ENCODE measurements at places on chromosomes 5 and 9.

DNA sequence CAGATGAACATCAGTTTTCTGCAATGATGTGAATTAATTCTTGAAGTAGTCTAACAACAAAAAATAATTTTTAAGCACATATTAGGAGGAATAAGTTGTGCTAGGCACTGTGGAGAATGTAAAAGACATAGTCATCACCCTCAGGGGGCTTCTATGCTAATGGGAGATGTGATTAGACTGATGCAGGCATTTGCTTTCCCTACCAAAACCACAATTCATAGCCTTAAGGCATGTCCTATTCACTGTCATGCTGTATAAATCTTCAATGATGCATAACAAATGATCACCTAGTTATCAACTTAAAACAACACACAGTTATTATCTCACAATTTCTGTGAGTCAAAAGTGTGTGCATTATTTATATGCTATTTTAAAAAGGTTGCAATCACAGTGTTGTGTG is 422.6 kb downstream of the MAN2A1 start:
- no peak for DNase-seq

GRCh38 chr5:154302161-154302560 is 111.6 kb downstream of the GALNT10 start:
- no peak for DNase-seq

- DNase-seq, result no peak
These were observed 224.6 kb downstream of the CD180 start for GRCh38 chr5:66972004-66972403.

GRCh38 chr5:115274584-115274983 is 11.9 kb upstream of the PGGT1B start:
- no peak for DNase-seq

GRCh38 chr5:151618907-151619306 is 27.8 kb upstream of the FAT2 start:
- no peak for DNase-seq

DNA sequence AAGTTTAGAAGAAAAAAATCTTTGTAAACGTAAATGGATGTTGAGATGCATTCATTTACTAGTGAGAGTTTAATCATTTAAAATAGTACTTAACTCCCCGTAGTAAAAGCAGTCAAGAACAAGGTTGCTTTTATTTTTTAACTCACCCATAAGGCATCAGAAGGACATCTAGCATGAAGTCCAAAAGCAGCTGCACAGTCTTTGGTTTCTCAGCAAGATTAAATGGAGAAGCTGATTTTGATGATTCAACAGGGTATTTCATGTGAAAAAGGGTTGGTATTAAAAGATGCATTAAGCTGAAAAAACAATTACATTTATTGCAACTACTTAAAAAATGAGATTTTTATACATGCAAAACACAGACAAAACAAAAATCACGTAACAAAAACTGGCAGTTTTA is 44.0 kb downstream of the ECPAS start:
- DNase-seq, result no peak

DNA sequence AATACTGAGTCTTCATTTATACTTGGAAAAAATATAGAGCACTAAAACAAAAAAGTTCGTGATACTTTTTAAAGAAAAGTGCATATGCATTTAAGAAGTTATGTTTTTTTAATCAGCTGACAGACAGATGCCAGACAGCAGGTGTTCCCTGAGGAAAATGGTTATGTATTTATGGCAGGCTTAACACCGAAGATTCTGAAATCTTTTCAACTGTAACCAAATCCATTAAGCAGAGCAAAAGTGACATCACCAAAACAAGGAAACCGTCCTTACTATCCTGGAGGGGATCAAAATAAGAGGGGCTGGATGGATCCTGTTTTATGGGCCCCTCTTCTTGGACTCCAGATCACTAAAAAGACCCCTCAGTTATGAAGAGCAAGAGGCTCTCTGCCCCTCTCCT is 404.9 kb upstream of the ADAMTS16 start:
- no peak for DNase-seq

DNA sequence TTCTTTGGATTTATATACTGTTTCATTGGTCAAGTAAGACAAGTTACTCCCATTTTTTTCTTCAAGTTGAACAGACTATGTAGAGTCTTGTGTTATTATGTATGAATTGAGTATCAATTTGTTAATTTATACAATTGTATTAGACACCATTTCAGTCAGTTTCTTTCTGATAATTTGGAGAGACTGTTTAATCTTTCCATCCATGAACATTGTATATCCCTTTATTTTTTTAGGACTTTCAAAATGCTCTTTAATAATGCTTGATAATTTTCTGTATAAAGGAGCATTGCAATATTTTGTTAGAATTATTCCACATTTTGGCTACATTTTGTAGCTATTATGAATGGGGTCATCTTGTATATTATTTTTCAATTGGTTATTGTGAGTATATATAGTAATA is 69.1 kb upstream of the PJA2 start:
- DNase-seq, result no peak

- no peak for DNase-seq
These were observed 5.5 kb upstream of the DBN1 start for GRCh38 chr5:177478711-177479646.

DNA sequence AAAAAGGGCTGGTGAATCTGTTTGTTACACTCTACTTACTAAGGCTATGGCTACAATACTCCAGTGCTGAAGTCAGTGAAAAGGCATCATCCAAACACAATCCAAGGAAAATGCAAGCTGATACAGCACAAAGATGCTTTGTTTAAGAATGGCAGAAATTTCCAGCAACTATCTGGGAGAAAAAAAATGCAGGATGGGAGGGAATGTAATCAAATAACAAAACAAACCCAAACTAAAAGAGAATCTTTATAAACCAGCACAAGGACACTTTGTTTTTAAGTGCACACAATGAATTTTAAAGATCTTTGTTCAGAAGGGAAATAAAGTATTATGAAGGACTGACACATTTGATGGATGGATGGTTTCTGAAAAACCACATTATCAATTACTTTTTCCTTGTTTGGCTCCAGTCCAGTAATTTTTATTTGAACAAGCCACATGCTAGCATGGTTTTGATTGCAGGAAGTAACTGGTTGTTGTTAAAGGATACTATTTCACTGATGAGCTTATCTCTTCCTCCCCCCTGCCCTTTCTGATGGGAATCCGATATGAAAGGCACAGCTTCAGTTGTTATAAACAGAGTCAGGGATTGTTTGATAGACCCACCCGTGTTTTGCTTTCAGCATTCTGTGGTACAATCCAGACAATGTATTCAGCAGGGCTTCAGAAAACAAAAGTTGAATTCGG is 12.1 kb upstream of the TLE4 start:
- DNase-seq, result no peak

DNA sequence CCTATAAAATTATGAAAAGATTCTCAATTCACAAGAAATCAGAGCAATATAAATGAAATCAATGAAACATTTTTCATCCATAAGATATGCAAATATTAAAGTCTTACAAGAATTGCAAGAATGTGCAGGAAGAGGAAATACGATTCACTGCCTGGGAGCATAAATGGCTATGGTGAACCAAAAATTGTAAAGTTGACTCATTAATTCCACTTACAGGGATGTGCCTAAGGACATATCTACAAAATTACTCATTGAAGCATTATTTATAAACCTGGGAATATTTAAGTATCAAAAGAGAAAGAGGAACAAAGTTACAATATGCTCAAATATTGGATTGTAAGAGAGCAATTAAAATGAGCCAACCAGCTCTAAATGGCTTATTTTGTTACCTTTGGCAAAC is 6.9 kb upstream of the NIPSNAP3A start:
- no peak for DNase-seq

- DNase-seq, result no peak
These were observed 291.7 kb downstream of the TRPM3 start for GRCh38 chr9:70829591-70830265.

GRCh38 chr5:102561894-102562760 is 63.3 kb upstream of the SLCO6A1 start:
- DNase-seq, result peak; percentile 17

DNA sequence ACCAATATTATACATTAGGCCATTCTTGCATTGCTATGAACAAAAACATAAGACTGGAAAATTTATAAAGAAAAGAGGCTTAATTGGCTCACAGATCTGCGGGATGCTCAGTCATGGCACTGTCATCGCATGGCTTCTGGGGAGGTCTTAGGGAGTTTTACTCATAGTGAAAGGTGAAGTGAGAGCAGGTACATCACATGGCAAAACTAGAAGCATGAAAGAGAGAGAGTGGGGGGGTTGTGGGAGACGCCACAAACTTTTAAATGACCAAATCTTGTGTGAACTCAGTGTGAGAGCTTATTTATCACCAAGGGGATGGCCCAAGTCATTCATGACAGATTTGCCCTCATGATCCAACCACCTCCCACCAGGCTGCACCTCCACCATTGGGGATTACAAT is 398.3 kb upstream of the EDIL3 start:
- no peak for DNase-seq

- no peak for DNase-seq
These were observed 8.5 kb upstream of the LURAP1L start for GRCh38 chr9:12766357-12766756.

- no peak for DNase-seq
These were observed 16.2 kb downstream of the PRRC2B start for GRCh38 chr9:131410044-131410491.

- peak; percentile 82 for DNase-seq
These were observed 22.3 kb upstream of the RNF130 start for GRCh38 chr5:180093651-180094382.

DNA sequence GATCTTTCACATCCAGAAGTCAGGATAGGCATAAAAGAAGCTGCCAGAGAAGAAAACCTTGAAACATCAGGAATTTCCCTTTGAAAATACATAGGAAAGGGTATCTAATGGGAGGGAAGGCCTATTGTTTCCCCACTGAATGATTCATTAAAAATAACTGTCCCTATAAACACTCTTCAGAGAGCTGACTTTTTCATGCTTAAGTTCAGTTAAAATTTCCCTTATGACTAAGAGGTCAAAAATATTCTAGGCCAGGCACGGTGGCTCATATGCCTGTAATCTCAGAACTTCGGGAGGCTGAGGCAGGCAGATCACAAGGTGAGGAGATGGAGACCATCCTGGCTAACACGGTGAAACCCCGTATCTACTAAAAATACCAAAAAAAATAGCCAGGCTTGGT is 499.5 kb downstream of the ENC1 start:
- DNase-seq, result no peak

DNA sequence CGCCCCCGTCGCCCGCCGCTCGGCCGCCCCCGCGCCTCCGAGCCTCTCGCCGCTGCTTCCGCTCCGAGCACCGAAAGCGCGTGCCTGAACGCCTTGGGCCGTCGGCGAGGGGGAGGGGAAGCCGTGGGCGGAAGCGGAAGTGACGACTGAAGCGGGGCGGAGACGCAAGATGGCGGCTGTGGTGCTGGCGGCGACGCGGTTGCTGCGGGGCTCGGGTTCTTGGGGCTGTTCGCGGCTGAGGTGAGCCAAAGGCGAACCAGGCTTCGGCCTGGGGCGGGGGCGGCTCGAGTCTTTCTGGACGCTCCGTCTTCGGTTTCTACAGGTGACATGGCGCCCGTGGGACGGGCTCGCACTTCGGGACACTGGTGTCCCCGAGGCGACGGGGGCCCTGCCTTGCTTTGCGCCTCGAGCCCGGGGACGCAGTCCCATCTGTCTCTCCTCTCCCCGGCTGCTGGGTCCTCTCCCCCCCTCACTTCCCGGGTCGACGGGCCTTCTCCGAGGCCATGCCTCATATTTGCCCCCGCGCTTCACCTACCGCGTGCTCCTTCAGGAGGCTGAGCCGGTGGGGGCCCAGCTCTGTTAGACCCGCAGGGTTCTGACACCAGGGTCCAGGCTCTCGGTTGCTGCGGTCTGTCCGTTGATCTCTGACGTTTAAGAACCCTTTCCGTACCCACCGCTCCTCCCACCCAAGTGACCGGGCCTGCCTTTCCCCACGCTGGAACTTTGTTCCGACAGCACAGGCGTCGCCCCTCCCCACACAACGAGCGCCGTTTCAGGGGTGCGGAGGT is at the start of the genes ENTR1 and PMPCA:
Gene ENTR1, minus strand, starts transcription at position 115 of the 788 bp plus-strand sequence. CDS start 217 bp downstream, outside the sequence.
Gene PMPCA, plus strand, starts transcription at position 159 of the 788 bp plus-strand sequence. Its CDS starts 11 bp downstream, at position 170.
- peak; percentile 94 for DNase-seq

DNA sequence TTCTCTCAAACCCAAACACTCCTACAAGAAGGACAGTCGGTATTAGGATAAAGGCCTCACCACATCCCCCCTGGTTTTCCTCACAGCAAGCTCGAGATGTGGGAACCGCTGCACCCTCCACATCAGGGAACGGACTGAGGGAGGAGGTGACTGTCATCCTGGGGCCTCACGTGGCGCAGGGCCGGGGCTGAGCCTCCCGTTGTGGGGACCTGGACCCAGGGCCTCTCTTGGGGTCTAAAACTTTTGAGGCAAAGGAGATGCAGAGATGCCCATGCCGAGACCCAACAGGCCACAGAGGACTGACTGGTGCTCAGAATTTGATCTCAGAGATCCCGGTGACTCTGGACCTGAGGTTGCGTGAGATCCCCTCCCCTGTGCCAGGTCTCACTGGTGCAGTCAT is 72.7 kb downstream of the MRPL36 start:
- DNase-seq, result no peak

- DNase-seq, result no peak
These were observed 139.9 kb downstream of the PSAT1 start for GRCh38 chr9:78436873-78437272.

DNA sequence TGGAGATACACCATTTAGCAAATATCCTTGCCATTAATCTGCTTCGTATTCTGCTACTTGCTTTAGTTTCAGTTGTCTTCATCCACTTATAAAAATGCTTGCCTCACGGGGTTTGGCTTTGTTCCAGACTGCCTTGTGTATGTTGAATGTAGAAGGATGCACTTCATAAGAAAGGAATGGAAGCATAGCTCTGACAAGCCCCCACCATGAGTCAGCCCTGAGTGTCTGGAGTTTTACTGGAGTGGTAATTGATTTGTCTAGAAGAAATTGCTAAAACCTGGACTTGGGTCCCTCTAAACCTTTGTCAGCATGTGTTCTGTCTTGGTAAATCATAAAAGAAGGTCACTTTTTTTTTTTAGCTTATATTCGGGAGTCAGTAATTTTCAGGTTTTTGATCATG is 4.6 kb downstream of the TEX48 start:
- no peak for DNase-seq

- no peak for DNase-seq
These were observed 126.4 kb upstream of the PRLR start for GRCh38 chr5:35356725-35357124.

DNA sequence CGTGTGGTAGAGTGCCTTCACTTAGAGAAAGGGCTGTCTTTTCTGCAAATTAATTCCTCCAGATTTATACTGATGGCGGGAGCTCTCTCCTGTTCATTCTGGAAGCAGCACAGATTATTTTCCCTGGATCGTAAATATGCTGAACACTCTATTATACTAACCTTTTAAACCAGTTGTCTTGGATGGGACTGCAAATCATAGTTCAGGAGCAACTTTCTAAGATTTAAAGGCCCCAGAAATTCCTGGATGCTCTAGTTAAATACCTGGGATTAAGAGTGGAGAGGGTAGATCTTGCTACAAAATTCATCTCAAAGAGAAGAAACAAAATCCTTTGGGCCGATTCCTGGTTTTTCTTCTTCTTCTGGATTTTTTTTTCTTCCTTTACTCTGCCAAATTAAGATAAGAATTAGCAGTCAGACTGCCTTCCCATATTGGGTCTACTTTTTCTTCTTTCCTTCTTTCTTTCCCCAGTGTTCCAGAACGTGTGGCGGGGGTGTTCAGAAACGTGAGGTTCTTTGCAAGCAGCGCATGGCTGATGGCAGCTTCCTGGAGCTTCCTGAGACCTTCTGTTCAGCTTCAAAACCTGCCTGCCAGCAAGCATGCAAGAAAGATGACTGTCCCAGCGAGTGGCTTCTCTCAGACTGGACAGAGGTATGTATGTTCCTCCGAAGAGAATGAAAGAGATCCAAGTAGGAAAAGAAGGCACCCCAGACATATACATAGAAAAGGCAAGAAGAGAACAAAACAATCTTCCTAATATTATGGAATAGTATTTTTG is 262.7 kb downstream of the SAXO1 start:
- no peak for DNase-seq

- DNase-seq, result no peak
These were observed 10.4 kb downstream of the TRIM14 start for GRCh38 chr9:98108531-98109031.

Measured in K562 (cell line).